ENCODE measurements at places on chromosomes 4 and X.
A peak's percentile ranks its signal among the peaks of the same experiment; 100 is the strongest.

- no peak for DNase-seq
These were observed 29.1 kb upstream of the PGM2 start for GRCh38 chr4:37797374-37797773.

- no peak for DNase-seq
These were observed 164.2 kb upstream of the NRK start for GRCh38 chrX:105658136-105658535.

DNA sequence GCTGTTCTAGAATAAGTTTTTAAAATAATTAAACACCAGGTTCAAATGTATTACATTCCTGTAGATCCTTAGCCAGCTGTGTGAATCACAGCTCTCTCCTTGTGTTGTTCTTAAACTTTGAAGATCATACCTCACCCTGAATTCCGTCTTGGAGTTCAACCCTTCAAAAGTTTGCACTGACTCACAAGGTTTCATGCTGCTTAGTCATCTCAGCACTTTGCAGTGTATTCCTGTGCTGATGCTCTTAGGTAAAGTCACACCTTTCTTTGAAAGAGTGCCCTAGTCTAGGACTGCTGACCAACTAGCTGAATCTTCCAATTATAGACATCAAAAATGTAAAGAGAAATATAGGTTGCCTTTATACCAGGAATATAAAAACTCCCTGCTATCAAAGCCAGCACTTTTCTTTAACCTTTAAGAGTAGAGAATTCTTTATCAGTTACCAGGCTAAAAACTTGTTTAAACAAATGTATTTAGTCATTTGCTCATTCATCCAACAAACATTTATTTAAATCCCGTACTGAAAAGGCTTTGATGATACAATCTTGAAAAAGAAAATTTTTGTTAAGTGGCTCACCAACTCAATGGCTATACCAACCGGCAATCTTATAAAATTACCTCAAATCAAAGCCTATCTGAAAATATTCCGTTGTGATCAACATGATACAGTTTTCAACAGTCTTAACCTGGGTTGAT, 169.7 kb downstream of the RAP1GDS1 start:
- DNase-seq, result no peak

DNA sequence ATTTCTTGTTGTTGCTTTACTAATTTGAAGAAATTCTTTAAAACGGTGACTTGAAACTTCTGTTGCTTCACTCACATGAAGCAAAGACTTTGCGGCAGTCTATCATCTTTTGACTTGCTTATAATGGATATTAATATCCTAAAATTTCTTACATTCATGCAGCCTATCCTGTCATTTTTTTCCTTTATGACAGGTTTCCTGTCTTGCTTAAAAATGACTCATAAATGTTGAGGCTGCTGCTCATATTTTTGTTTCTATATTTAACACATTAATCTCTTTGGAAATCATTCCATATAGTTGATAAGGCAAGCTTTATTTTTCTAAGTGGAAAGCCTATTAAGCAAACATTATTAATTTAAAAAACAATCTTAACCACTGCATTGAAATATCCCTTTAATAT, 176.6 kb upstream of the GALNTL6 start:
- DNase-seq, result no peak

GRCh38 chr4:30930276-30930675, 210.1 kb downstream of the PCDH7 start:
- DNase-seq, result no peak

GRCh38 chr4:86451560-86452330, 91.9 kb upstream of the MAPK10 start:
- DNase-seq, result no peak

DNA sequence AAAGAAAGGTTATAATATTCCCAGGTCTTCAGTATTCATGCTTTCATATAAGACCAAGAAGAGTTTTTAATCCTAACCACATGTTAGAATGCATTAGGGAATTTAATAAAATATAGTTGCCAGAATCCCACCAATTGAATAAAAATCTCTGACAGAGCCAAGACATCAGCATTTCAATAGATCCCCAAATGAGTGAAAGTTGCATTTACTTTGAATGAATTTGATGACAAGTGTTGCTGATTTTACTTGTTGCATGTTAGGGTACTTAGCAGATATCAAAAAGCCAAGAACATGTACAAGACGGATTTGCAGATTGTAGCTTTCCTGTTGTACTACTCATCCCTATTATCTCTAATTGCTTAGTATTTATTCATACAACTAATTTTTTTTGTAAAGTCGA, 39.9 kb upstream of the PRR27 start:
- DNase-seq, result no peak

DNA sequence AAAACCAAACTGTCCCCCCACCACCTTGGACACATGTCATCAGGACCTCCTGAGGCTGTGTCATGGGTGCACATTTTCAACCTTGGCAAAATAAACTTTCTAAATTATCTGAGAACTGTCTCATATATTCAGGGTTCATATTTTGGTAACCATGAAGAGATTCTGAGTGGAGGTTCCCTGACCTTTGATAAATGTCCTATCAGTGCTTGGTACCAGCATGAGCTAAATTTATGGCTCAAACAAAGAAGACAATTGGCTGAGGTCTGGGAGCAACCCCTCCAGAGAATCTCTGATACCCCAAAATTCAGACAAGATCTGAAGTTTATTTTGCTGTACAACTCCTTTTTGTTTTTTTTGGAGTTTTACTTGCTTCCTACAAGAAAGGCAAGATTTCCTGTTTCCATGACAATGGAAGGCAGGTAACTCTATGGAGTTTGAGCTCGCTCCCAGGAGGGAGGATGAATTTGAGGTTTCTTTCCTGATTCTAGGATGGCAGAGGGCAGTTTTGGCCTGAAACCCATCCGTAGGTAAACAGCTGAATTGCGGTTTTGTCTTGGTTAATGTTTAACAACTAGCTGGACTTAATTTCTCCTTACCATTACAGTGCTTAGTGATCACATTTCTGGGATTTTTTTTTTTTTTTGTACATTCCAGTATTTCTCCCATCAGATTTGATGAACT, 14.5 kb downstream of the UGT2B15 start:
- no peak for DNase-seq

GRCh38 chr4:72283357-72283756, 251.6 kb downstream of the NPFFR2 start:
- DNase-seq, result no peak

- DNase-seq, result no peak
These were observed 7.5 kb downstream of the IL13RA1 start for GRCh38 chrX:118734909-118735308.

GRCh38 chr4:38609614-38610013, 54.4 kb upstream of the KLF3 start:
- no peak for DNase-seq

DNA sequence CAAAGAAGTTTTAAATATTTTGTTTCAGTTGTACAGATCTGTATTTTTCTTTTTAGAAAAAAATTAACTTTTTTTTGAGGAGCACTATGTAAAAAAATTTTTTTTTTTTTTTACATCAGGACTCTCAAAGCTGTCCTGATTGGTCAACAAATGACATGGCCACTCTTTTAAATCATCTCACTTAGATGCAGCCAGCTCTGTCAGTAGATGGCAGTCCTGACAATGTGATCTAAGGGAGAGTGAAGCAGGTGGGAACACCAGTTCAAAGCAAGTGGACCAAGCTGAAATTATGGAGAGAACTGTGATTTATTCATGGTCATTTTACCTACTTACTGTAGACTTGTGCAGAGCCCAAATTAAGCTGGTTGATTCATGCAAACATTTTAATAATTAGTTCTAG, 174.7 kb upstream of the GPRIN3 start:
- DNase-seq, result peak; percentile 25

DNA sequence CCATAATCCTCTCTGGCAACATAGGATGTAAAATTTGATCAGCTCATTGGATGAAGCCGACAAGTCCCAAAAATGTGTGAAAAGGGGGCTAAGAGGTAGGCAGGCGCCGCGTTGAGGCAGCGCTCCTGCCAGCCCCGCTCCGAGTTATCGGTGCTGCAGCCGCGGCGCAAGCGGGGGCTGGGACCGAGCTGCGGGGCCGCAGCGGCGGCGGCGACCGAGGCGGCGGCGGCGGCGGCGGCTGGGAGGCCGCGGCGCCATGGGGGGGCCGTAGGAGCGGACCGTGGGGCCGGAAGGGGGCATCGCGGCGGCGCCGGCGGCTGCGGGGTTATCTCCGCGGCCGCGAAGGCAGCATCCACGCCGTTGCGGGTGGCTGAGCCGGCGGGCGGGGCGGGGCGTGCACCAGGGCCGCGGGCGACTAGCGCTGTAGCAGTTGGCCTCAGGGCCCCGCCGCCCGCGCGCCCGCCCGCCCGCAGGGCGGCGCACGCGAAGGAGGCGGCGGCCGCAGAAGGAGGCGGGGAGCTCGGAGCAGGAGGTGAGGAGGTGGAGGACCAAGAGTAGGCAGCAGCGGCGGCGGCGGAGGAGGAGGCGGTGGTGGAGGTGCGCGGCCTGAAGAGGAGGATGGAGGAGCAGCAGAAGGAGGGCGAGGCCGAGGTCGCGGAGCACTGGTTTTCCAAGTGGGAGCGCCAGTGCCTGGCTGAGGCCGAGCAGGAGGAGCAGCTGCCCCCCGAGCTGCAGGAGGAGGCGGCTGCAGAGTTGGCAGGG, 126.0 kb upstream of the CXorf66 start:
- DNase-seq, result no peak

DNA sequence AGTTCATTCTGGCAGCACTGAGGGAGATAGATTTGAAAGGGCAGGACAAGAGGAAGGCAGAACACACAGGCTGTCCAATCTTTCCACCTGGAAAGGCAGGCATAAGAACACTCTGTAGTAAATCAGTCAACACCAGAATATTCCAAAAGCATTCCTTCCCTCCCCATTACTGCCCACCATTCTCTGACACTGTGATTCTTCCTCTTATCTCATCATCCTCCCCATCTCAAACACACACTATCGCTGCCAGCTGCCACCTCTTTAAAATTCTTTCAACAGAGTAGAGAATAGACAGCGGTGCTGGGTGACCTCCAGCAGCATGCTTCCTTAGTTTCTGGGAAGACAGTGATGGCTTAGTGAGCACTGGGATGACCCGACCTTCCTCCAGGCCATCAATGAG, 53.7 kb upstream of the MYOZ2 start:
- DNase-seq, result no peak

DNA sequence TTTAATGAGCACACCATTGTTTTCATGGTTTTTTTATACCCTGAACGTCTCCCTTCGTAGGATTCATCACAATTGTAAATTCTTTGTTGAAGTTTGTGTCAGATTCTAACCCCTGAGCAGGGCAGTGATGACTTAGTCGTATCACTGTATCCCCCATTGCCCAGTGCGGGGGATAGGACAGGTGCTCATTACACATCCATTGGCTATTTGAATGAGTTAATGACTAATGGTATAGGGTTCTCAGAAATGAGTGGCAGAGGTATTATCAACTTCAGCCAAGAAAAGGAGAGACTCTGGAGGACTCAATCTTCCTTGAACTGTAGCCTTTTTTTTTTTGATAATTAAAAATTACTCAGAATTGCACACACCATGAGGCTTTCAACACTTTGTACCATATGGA, 64.6 kb downstream of the SYNPO2 start:
- no peak for DNase-seq

DNA sequence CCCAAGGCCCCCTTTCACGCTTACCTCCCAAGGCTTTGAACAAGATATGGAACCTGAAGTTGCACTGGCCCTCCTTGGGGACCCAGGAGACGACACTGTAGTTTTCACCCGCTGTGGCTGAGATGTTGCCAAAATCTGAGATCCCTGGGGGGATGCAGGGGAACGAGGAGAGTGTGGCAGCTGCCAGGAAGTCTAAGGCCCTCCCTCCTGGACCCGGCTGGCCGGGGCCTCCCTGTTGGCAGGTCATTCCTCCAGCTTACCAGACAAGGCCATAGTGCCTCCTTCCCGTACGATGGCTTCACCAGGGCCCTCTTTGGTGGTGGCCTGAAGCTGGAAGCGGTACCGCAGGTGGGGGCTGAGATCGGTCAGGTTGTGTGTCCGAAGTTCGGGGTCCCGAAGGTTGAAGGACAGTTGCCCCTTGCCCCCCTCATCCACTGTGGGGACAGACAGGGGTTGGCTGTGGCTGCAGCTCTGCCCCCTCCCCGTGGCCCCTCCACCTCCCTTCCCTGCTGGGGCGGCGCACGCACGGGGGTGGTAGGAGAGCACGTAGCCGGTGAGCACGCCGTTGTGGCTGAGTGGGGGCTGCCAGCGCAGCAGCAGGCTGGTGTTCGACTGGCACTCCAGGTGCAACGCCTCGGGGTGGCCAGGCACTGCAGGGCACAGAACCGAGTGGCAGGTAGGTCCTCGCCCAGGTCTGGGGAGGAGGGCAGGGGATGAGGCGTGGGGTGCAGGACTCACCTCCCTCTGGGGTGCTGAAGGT, 21.2 kb downstream of the L1CAM start:
- no peak for DNase-seq

- DNase-seq, result no peak
These were observed 9.3 kb downstream of the RAB40A start for GRCh38 chrX:103510031-103510430.

GRCh38 chrX:118513120-118513898, 17.7 kb downstream of the DOCK11 start:
- DNase-seq, result no peak

GRCh38 chrX:39808471-39808917, 289.3 kb downstream of the BCOR start:
- DNase-seq, result no peak

GRCh38 chr4:78654807-78655206, 103.2 kb downstream of the ANXA3 start:
- DNase-seq, result no peak

- no peak for DNase-seq
These were observed 63.8 kb upstream of the RPS6KA3 start for GRCh38 chrX:20330545-20330944.

DNA sequence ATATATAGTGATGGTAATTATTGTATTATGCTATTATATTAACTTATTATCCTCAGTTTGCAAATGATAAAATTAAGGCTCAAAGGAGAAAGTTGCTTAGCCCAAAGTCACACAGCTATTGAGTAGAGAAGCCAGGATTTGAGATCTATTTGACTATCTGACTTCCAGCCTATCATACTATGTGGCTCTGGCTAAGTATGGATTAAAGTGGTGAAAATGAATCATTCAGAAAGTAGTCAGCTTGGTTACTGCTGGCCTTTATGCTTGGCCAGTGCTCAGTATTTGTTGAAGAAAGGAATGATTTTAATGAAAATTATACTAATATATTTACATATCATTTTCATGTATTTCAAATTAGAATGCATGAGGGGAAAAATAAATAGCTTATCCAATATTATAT, 219.8 kb downstream of the SHROOM3 start:
- no peak for DNase-seq

- no peak for DNase-seq
These were observed 48.0 kb upstream of the TMEM164 start for GRCh38 chrX:109954955-109955354.

DNA sequence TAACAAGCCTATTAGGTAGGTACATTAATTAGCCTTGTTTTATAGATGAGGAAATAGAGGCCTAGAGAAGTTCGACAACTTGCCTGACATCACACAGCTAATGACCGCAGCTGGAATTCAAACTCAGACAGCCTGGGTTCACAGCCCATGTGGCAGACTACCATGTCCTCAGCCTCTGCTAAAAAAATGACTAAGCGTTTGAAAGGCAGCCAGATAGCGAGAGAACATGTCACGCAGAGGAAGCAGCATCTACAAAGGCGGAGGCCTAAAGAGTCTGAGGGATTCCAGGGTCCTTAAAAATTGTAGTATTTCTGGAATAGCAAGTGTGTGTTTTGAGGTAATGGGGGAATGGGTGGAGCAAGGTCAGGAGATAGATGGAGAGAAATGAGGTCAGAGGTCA, 33.2 kb upstream of the BMP15 start:
- DNase-seq, result no peak

Data from NCI-H2081 treated with DMSO at 0.1 percent for 48 hours (cell line).